ENCODE measurements at places on chromosomes 16 and 17. TPM values are rescaled to one million over a fixed set of nuclear protein-coding genes. Genes with fewer than 3 reads are reported as not detected.

The TEKT3 gene
- polyA plus RNA-seq: not detected

The TSNAXIP1 gene
- polyA plus RNA-seq: 0.49 TPM

The CCDC78 gene
- polyA plus RNA-seq: 4.0 TPM

The WNT9B gene
- polyA plus RNA-seq: not detected

The LITAFD gene
- not detected for polyA plus RNA-seq

The MT4 gene
- not detected for polyA plus RNA-seq

The TMIGD1 gene
- not detected for polyA plus RNA-seq

The CD300A gene
- not detected for polyA plus RNA-seq

The PLK1 gene
- polyA plus RNA-seq: 98.9 TPM

The OTOA gene
- polyA plus RNA-seq: 0.07 TPM

The HIGD1B gene
- polyA plus RNA-seq: not detected

The KRTAP4-5 gene
- polyA plus RNA-seq: not detected

The CPHXL2 gene
- polyA plus RNA-seq: not detected

The SULT1A2 gene
- 0.06 TPM for polyA plus RNA-seq

The DNAH2 gene
- 0.09 TPM for polyA plus RNA-seq

The KIF19 gene
- 0.02 TPM for polyA plus RNA-seq

The IGSF6 gene
- 0.03 TPM for polyA plus RNA-seq

The COA3 gene
- polyA plus RNA-seq: 114 TPM

The HBA1 gene
- polyA plus RNA-seq: not detected

The CYGB gene
- polyA plus RNA-seq: 15.0 TPM

The SLC13A5 gene
- polyA plus RNA-seq: 0.75 TPM

The KRTAP4-3 gene
- not detected for polyA plus RNA-seq

The HSD11B2 gene
- polyA plus RNA-seq: 1.3 TPM

The COG4 gene
- polyA plus RNA-seq: 31.2 TPM

The SEPHS2 gene
- polyA plus RNA-seq: 23.8 TPM

The KCNJ2 gene
- 0.01 TPM for polyA plus RNA-seq

The ATP2A1 gene
- polyA plus RNA-seq: 0.57 TPM

The NHLRC4 gene
- polyA plus RNA-seq: 0.10 TPM

The CD300LG gene
- polyA plus RNA-seq: not detected

The ATP6V0A1 gene
- 17.8 TPM for polyA plus RNA-seq

The KRT28 gene
- not detected for polyA plus RNA-seq

The OR1F1 gene
- 0.07 TPM for polyA plus RNA-seq

The PYDC1 gene
- polyA plus RNA-seq: not detected

The KRT25 gene
- polyA plus RNA-seq: not detected

The KRTAP2-2 gene
- polyA plus RNA-seq: not detected

The ANKFN1 gene
- not detected for polyA plus RNA-seq

The SCIMP gene
- polyA plus RNA-seq: not detected

The CEP112 gene
- 0.88 TPM for polyA plus RNA-seq

The PLCG2 gene
- polyA plus RNA-seq: 0.87 TPM

The PRR35 gene
- polyA plus RNA-seq: not detected

The TBC1D3B gene
- polyA plus RNA-seq: 0.47 TPM

The HSF5 gene
- 0.01 TPM for polyA plus RNA-seq
